ENCODE measurements at places on chromosomes 6 and 20. TPM values are rescaled to one million over a fixed set of nuclear protein-coding genes. Genes with fewer than 3 reads are reported as not detected.

The LY6G6D gene
- not detected for total RNA-seq

The SOX18 gene
- total RNA-seq: 1.8 TPM

The CLIC5 gene
- total RNA-seq: not detected

The C20orf202 gene
- total RNA-seq: not detected

The KIFC1 gene
- 39.0 TPM for total RNA-seq

The PEX7 gene
- 4.8 TPM for total RNA-seq

The PHACTR1 gene
- not detected for total RNA-seq

The GLP1R gene
- total RNA-seq: not detected

The EPB41L1 gene
- total RNA-seq: 87.1 TPM

The FAM120B gene
- 10.4 TPM for total RNA-seq

The HLA-DOA gene
- not detected for total RNA-seq

The ADTRP gene
- not detected for total RNA-seq

The YTHDF1 gene
- 50.3 TPM for total RNA-seq

The UBE2V1 gene
- total RNA-seq: 110 TPM

The TMC2 gene
- total RNA-seq: not detected

The COL19A1 gene
- total RNA-seq: not detected

The DACT2 gene
- 0.15 TPM for total RNA-seq

The WFDC10B gene
- not detected for total RNA-seq

The MTCH1 gene
- total RNA-seq: 129 TPM

The LIN28B gene
- total RNA-seq: 1.4 TPM

The TMX4 gene
- total RNA-seq: 14.2 TPM
